ENCODE measurements at places on chromosomes 16 and 17.

- DNase-seq = no peak
Observed at GRCh38 chr17:39018267-39019134, 51.3 kb upstream of the FBXO47 start.

- DNase-seq = no peak
Observed at GRCh38 chr17:28367641-28368305, 2.3 kb downstream of the VTN start.

GRCh38 chr16:62256406-62256805 lies 220.2 kb upstream of the CDH8 start:
- DNase-seq = no peak

DNA sequence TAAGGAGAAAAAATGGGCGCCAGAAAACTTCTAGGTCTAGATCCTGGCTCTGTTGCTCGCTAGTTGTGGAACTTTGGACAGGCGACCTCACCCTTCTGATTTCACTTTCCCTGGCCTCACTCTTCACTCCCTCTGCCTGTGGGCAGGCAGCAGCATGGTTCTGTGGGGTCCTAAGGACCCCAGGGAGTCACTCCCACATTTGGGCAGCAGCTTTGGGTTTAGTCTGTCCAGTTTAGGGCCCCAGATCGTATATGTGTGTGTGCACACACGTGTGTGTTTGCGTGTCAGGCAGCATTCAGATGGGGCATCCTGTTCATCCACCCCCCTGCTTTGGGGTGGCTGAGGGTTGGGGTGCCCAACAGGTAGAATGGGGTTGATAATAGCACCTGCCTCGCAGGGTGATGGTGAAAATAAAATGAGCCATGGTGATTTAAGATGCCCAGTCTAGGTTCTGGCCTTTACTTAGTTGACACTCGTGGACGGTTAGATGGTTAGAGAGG lies 102.2 kb downstream of the RAB11FIP4 start:
- DNase-seq = no peak

DNA sequence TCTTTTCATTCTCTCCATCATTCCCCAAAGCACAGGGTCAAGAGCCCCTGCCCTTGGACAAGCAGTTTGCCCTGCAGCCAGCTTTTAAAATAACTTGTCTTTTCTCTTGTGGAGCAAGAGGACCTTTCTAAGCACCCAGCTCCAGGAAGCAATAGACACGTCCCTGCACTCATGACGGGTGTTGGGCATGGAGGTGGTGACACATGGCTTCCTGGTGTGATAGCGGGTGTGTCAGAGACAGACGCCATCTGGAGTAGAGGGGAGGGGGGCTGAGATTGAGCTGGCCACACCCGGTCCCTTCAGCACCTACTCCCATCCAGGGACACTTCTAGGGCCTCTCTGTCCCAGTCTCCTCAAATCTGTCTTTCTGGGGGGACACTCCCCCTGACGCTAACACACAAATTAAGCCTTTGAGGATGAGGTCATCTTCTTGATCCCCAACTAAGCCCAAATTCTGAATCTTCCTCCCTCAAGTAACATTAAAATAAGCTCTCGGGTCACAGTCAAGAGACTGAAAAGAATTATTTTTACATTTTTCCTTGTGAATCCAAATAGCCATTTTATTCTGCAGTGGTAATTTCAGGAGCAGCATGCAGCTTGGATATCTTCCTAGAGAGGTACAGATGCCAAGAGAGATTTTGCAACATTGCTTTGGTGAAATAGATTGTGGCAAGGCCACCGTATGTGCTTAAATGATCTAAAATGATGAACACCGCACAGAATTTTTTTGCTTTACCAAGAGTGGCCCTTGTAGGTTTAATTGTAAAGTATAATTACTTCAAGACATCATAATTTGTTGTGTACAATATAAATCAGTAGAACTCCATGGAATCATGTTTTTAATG lies 216.6 kb upstream of the IRX3 start:
- peak; percentile 80 for DNase-seq

GRCh38 chr17:58007781-58008706 lies 998 bp upstream of the SRSF1 start:
- DNase-seq = no peak

GRCh38 chr17:50464736-50465135 lies 3.9 kb downstream of the CHAD start:
- no peak for DNase-seq

DNA sequence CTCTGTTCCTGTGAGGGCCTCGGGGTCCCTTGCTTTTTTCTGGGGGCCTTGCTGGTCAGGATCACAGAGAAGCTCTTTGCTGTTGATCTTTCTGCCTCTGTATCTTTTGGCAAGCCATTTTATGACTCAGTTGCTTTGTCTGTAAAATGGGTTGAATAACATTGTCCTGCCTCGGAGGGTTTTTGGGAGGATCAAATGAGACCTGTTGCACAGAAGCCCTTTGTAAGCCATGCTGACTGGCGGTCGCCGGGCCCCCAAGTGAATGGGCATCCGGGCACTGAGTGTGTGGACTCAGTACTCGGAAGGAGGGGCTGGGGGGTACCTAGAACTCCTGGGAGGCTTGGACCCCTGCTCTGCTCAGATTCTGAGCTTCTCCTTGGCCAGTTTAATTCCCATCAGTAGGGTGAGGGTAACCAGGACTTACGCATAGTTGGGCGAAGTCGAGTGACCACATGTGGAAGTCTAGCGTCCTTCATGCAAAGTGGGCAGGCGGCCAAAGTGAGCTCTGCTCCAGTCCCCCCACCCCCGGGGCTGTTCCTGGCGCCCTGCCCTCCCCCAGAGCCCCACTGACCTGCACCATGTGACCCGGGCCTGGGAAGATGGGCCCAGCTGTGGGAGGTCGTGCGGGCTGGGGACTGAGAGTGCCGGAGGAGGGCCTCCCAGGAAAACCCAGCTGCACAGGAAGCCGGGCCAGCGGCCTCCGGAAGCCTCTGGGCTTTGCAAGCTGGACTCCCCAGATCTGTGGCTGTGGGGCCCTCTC lies 284.0 kb downstream of the SEC14L1 start:
- peak; percentile 95 for DNase-seq

- no peak for DNase-seq
Observed at GRCh38 chr17:12709063-12709462, 43.4 kb downstream of the MYOCD start.

DNA sequence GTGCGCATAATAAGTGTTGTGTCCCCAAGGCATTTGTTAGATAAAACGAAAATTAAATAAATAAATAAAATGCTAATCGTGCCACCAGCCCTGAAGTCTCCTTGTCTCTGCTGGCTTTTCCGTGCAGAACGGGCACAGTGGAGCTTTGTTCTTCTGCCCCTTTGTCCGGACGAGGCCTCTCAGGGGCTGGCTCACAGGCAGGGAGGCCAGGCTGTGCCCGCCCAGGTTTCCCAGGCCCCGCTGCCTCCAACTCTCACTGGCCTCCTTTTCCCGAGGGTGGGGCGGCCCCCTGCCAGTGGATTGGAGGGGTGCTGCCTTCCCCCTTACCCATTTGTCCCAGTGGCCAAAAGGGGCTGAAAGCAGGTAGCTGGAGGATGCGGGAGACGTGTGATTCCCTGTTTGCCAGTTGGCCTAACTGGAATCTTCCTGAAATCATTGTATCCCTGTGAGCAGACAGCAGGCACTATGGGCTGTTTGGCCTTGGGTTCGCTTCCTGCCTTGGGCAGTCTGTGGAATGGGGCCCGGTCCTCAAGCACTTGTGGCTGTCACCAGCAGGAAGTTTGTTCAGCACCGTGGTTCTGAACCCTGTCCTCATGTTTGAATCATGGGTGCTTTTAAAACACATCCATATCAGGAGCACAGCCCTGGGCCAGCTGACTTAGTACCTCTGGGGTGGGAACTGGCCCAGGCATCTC lies 64.4 kb downstream of the KSR1 start:
- DNase-seq = no peak

GRCh38 chr17:77061669-77062068 lies 79.1 kb upstream of the SEC14L1 start:
- DNase-seq = no peak

GRCh38 chr16:62869837-62870236 lies 833.6 kb upstream of the CDH8 start:
- no peak for DNase-seq

DNA sequence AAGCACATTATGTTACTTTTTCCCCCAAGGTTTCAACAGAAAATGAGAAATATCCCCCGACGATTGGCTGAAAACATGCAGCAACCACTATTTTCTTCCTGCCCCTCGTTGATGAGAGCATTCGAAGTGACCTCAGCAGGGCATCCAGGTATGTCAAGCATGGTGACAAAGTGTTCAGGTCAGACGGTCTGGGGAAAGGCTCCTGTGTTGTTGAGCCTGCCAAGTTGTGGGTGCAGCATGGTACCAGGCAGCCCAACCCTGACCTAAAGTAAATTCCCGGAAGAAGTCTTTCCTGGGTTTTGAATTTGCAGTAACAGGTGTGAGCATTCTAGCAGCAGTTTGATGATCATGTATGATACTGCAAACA lies 51.7 kb upstream of the SEC14L1 start:
- DNase-seq = no peak

DNA sequence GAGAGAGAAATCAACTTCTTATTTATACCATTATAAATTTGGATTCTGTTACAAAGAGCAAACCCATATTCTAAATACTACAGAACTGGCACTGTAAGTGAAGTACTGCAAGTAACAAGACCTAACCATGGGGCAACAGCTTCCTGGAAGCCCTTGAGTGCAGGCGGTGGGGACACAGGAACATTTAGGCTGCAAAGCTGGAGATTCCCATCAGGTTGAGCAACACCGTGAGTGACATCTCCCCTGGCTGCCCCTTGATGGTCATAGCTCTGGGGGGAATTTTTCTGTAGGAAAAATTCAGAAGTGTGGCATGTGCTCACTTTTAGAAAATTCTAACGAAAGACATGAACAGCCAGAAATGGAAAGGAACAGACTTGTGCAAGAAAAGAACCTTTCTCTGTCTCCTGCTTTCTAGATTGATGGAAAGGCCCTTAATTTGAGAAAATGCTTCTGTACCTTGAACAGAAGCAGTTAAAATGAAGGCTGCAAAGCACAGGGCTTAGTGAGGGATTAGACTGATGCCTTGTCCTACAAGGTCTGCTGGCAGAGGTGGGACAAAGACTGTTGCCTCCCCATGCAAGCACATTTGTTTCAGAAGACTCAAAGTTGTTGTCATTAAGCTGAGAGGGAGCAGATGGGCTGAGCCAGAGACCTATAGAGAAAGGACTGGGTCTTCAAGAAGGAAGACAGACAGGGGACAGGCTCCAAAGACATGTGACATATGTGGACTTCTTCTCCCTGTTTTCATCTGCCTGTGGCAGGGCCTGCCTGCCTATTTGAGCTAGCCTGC lies 380.8 kb downstream of the SLC39A11 start:
- DNase-seq = no peak

DNA sequence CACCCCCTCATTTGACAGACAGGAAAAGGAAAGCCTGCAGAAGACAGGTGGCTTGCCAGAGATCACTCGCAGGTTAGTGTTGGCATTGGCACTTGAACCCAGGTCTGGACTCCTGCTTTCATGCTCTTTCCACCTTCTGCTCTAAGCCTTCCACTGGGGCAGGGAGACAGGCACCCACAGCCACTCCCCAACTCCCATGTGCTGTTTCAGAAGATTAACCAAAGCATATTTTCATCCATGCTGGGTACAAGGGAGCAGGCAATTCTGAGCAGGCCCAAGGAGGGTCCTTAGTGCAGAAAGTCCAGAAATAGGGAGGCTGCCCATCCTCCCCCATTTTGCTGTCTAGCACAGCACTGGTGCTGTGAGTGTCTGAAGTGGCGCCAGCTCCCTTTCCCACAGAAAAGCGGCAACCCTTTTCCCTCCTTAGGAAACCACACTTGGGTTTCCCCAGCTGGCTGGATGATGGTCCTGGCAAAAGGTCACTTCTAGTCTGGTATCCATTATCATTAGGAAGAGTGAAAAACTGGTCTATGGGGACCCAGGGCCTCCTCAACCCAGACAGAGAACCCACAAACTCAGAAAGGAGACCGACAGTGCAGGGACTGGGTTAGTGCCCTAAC lies 2.0 kb upstream of the CAVIN1 start:
- no peak for DNase-seq

DNA sequence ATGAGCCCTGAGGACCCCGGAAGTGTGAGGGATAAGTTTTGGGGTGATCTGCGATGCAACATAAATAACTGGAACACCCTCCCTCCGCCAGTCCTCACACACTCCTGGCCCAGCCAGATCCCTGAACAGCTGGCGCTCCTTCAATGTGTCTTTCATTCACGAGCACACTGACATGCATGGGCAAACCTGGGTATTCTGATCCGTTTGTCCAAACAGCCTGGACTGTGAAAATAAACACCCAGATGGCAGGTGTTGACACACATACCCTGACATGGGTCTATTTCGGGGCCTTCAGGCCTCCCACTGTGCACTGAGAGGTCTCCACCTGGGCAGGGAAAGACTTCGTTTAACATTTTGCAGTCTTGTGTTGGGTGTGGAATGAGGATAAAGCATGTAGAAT lies 3.0 kb upstream of the CPNE2 start:
- DNase-seq = no peak

GRCh38 chr16:27113341-27113841 lies 46.7 kb downstream of the C16orf82 start:
- DNase-seq = no peak

GRCh38 chr16:66850115-66850815 lies 6.1 kb downstream of the CA7 start:
- no peak for DNase-seq

DNA sequence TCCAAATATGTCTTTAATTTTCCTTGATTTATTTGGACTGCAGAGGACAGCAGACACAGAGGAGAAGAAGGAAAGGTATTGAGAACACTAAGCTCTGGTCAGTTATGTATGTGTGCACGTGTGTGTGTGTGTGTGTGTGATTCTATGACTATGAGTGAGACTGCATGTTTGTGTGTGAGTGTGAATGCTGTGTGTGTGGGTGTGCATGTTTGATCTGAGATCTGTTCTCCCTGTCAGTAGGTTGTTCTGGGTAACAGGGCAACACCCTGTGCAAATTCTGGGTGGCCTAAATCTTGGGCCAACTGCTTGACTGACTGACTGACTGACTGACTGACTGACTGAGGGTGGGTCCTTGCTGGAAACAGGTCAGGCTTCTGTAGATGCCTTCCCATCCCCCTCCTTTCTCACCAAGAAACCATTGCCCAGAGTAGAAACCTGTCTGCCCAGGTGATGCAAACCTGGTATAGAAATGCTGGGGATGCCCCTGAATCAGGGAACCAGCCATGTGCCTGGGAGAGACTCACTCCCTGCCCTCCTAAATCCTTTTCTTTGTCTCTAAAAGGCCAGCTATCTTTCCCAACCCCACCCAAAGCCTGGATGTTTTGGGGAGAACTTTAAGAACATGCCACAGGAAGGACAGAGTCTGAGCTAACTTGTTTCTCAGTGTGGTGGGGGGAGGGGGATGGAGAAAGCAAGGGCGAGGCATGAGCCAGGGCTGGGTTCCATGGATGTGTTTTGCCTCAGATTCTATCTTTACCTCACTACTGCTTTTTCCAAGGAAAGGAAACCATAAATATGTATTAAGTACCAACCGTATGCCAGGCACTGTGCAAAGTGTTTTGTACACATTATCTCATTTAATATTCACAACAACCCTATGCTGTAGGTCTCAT lies 4.5 kb upstream of the NR1D1 start:
- peak; percentile 12 for DNase-seq
